ENCODE measurements at places on chromosomes 6 and 20.

GRCh38 chr20:58989196-58989595 is 8.1 kb downstream of the NELFCD start:
- DNase-seq, result no peak

DNA sequence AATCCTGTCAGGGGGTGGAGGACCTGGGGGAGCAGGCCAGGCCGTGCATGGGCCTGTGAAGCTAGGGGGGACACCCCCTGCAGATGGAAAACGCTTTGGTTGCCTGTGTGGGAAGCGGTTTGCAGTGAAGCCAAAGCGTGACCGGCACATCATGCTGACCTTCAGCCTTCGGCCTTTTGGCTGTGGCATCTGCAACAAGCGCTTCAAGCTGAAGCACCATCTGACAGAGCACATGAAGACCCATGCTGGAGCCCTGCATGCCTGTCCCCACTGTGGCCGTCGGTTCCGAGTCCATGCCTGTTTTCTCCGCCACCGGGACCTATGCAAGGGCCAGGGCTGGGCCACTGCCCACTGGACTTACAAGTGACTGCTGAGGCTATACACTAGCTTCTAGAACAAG is 1.8 kb downstream of the ZBTB9 start:
- no peak for DNase-seq

- DNase-seq, result no peak
Observed at GRCh38 chr6:145502416-145502815, 232.9 kb downstream of the EPM2A start.

GRCh38 chr6:25130518-25130917 is 148.7 kb upstream of the CARMIL1 start:
- peak; percentile 3 for DNase-seq

GRCh38 chr6:148336901-148337300 is 5.7 kb upstream of the SASH1 start:
- no peak for DNase-seq

DNA sequence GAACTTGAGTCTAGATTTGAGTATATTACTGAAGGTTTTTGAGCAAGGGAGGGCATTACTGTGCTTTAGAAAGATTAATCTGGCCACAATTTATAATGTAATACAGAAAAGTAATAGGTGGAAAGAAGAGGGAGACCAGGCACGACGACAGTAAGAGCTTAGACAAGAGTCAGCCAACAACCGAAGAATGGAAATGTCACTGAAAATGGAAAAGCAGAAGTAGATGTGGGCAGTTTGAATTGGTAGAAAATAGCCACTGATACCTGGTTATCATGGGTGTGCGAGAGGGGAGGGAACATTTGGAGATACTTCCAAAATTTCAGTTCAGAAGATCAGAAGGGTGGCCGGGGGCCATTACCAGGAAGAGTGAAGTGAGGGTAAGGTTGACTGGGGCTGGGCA is 339.1 kb downstream of the UTRN start:
- DNase-seq, result no peak

DNA sequence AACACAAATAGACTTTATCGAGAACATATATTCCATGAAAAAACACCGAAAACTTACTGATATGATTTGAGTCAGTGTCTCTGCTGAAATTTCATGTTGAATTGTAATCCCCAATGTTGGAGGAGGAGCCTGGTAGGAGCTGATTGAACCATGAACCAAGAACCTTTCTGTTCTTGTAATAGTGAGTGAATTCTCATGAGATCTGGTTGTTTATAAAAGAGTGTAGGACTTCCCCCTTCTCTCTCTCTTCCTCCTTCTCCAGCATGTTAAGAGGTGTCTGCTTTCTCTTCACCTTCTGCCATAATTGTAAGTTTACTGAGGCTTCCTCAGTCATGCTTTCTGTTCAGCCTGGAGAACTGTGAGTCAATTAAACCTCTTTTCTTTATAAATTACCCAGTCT is 1289.3 kb upstream of the CITED2 start:
- DNase-seq, result no peak

GRCh38 chr6:62042429-62042828 is 243.6 kb downstream of the KHDRBS2 start:
- DNase-seq, result no peak

- DNase-seq, result peak; percentile 41
Observed at GRCh38 chr6:54244430-54244829, 63.8 kb upstream of the TINAG start.

GRCh38 chr6:92339936-92340640 is 1079.3 kb downstream of the EPHA7 start:
- no peak for DNase-seq

- no peak for DNase-seq
Observed at GRCh38 chr6:3848380-3848779, 793 bp upstream of the FAM50B start.

GRCh38 chr6:138026342-138026741 is 80.9 kb downstream of the PERP start:
- DNase-seq, result no peak

DNA sequence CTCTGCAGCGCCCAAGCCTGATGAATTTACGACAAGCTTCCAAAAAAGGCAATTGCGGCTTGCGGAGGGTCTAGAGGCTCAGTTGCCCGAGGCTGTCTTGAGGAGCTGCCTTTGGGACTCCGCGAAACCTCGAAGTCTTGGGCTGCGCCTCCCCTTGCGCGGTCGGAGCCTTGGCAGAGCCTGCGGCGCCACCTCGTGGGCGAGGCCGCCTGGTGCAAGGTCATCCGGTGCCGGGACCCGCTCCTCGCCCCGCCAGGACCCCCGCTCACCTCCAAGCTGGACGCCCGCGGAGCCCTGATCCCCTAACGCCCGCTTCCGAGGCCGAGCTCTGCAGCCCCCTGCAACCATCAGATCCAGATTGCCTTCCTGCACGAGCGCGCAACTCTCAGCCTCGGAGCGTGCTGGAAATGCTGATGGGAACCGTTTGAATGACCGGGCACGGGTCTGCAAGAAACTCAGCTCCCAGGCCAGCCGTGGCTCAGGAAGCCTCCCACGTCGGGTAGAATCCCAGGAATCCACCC is 14.9 kb upstream of the FAM210B start:
- peak; percentile 35 for DNase-seq

GRCh38 chr6:15464211-15464725 is 198.6 kb downstream of the DTNBP1 start:
- DNase-seq, result no peak

GRCh38 chr6:100918152-100918551 is 37.0 kb upstream of the ASCC3 start:
- no peak for DNase-seq

DNA sequence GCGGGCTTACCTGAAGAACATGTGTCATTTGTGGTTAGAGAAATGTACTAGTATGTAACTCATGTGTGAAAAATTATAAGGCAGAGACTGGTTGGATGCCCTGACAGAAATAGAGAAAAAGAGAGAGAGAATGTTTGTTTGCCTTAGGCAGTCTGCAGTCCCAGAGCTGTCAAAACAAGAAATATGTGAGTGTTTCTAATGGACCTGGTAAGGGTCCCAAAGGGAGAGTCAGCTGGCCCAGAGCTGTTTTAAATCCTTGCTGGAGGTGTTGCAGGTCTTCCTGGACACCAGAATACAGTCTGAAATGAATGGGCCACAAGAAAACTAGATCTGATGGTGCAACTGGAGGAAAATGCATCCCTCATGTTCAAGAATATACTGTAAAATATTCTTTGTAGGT is 158.3 kb upstream of the OGFRL1 start:
- no peak for DNase-seq

DNA sequence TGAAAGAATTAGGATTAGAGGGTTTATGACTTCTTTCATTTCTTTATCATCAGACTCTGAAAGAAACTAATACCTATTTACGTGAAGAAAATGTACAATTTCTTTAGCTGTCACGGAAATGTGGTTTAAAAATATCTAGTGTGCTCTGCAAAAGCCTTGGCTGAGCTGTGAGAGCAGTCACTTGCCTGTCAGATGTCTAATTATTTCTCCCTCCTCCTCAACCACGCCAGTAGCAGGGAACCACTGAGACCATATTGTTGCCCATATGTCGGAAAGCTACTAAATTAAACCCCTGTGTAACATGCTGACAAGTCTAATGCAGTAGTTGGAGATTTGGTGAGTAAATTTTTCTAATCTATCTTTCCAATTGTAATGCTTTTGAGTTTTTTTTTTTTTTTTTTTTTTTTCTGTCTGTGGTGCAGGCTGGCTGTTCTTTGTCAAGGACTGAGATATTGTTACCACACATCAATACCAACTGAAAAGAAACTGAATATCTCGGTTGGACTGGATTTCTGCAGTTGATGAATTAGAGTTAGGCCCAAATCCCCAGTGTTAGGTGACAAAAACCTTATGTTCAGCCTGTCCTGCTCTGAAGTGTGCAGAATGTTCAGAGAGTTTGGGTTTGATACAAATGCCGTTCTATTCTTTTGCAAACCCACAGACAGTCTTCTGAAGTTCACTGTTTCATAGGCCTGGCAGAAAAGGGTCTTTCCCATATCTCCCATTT is 302.9 kb upstream of the SYNCRIP start:
- no peak for DNase-seq

GRCh38 chr20:22797103-22797502 is 212.7 kb upstream of the FOXA2 start:
- DNase-seq, result no peak

- no peak for DNase-seq
Observed at GRCh38 chr20:8601542-8601912, 467.4 kb upstream of the PLCB4 start.

DNA sequence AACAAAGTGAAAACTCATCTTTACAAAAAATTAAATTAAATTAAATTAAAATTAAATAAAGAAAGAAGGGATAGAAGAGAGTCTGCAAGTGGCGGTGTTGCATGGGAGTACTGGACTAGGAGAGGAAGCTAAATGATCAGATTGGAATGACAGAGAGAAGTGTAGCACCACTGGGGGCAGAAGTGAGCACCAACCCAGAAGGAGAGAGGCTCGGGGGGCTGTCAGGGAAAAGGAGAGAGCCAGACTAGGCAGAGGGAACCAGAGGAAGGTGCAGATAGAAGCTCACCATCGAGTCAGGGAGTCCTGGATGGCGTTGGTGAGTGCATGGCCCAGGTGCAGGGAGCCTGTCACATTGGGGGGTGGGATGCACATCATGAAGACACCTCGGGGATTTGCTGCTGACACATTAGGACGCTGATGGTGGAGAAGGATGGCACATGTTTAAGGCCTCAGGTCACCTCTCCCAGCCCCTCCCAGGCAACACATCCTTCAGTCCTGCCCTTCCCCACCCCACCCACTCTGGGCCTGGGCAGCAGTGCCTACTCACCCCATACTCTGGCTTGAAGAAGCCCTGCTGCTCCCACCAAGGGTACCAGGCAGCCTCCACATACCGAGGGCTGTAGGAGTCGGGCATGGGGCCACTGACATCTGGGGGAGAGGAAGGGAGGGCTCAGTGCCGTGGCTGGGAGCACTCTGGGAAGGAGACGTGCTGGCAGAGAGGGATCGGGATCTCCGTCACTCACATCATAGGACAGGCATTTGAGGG is 4.0 kb downstream of the VARS1 start:
- peak; percentile 61 for DNase-seq

- DNase-seq, result peak; percentile 82
Observed at GRCh38 chr6:121216928-121217327, 117.4 kb downstream of the TBC1D32 start.

DNA sequence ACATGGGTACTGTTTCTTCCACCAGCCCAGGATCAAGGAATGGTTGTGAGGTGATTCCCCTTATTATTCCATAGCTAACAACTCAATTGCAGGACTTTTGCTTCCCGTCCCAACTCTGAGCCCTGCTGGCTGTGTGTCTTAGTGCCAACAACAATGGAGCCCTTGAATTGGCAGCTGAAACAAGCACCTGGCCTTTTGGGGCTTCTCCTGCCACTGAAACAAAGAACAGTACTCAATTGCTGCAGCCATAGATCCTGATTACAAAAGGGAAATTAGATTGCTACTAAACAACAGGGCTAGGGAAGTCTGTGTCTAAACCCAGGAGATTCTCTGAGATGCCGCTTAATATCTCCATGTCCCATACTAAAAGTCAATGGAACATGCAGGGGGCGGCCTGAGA is 61.3 kb upstream of the CARMIL1 start:
- peak; percentile 14 for DNase-seq

GRCh38 chr6:130026859-130027258 is 8.5 kb downstream of the L3MBTL3 start:
- no peak for DNase-seq

DNA sequence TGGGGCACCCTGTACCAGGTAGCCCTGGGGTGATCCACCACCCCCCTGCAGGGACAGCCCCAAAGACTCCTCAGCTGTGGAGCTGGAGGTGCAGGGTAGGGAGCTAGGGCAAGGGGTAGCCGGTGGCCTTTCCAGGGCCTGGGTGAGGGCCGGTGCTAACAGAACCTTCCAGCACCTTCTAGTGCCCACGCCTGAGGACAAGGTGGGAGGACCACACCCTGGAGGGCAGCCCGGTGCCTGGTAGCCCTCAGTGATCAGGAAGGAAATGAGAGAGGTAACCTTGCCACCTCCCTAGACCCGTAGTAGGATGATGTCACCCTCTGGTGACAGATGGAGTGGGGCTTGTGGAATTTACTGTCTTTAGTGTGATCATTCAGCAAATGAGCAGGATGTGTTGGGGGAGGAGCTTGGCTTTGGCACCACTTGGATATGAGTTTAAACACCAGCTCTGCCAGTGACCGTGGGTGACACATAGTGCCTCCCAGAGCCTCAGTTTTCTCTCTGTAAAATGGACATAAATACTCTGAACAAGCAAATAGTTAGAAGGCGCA is 187.7 kb downstream of the NFATC2 start:
- peak; percentile 31 for DNase-seq

DNA sequence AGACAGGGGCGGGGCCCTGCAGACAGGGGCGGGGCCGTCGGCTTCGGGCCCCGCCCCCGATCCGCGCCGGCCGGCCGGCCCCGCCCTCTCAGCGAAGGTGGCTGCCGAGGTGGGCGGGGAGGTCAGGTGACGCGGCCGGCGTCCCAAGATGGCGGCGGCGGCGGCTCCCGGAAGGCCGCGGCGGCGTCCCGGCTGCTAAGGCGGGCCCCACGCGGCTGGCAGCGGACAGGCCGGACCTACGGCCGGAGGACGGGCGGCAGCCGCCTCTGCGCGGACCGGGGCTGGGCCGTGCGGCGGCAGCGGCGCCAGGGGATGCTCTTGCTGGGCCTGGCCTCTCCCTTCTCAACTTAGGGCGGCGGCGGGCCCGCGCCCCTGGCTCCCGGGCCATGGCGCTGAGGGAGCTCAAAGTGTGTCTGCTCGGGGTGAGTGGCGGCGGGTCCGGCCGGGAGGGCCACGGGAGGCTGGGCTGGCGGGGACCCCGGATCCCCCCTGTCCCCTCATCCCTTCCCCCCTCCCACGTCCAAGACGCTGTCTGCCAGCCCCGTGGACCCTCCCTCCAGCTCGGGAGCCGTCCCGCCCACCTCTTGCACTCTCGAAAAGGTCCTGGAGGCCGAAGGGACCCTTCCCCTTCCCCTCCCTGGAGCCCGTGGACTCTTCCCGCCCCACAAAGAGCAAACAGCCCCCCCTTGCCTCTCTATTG is at the start of gene RAB22A:
Gene RAB22A, plus strand, starts transcription at position 125 of the 700 bp plus-strand sequence. Its CDS starts 262 bp downstream, at position 387.
- peak; percentile 77 for DNase-seq

DNA sequence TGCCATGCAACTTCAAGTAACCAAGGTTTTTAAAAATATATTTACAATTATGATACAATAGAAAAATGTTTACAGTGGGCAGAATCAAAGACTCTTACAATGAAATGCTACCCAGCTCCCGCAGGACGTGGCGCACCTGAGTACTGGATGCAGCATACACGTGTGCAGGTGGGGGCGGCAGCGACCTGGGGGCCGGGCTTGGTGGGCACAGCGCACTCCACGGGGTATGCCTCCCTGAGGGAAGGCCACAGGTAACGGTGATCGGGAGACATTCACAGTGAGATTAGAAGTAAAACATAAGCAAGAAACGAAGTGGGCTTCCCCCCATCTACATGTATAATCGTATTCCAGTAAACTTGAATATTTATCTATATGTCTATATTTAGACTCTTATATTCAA is 54.2 kb downstream of the WDR27 start:
- no peak for DNase-seq

Data from myocyte (in vitro differentiated cells).